ENCODE measurements at places on chromosomes 11 and 22.

- no peak for DNase-seq
These were observed 1.0 kb downstream of the CUL5 start for GRCh38 chr11:108009497-108010370.

GRCh38 chr11:67311051-67311555, 7.8 kb downstream of the SSH3 start:
- no peak for DNase-seq

DNA sequence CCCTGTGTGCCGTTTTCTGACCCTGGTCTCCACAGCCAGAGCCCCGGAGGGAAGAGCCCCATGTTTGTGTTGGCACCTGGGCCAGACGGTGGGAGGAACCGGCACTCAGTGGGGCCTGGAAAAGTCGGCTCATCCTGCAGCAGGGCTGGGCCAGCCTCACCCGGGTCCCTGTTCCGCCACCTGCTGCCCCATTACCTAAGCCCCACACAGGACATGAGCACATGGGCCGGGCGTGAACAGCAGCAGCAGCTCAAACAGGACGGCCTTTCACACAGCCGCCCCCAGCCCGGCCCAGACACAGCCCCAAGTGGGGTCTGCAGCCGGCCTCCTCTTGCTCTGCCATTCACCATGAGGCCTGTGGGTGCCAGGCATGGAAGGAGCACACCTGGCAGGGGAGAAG, 302.4 kb downstream of the MN1 start:
- DNase-seq, result no peak

- no peak for DNase-seq
These were observed 17.3 kb downstream of the SCARF2 start for GRCh38 chr22:20420157-20420842.

DNA sequence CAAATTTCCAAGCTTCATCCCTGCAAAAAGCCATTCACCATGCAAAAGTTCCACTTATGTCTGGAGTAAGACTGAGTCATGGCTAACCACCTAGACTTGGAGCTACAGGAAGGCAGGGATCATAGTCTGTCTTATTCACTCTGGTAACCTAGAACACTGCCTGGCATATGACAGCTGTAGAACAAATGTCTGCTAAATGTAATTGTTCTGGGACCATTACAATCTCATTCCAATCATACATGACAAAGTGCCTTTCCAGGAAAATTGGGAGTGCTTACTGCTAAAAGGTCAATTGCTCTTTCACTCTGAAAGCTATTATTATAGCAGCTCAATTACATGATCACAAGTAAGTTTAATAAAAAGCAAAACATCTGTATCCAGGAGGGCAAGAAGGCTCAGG, 99.1 kb upstream of the CHRM4 start:
- no peak for DNase-seq

DNA sequence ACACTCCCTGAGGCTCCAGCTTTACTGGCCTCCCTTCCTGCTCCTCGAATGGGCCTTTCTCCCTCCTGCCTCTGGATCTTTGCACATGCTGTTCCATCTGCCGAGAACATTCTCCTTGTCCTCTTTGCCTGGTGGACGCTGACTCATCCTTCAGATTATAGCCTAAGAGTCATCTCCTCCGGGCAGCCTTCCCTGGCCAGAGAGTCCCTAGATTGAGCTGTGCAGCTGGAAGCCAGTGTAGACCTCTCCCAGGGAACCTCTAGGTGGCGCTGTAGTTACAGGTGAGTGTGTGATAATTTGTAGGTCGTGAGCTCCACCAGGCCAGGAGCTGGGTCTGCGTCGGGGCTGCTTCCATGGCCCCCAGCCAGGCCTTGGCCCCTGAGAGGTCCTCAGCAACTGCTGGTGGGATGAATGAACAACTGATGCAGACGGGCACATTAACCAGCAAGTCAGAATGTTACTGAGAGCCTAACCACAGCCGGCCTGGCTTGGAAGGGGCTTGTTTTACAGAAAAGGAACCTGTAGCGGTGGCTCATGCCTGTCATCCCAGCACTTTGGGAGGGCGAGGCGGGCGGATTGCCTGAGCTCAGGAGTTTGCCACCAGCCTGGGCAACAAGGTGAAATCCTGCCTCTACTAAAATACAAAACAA, 8.7 kb downstream of the PNPLA5 start:
- DNase-seq, result peak; percentile 58

- no peak for DNase-seq
These were observed 40.1 kb upstream of the PPARA start for GRCh38 chr22:46110215-46110614.

DNA sequence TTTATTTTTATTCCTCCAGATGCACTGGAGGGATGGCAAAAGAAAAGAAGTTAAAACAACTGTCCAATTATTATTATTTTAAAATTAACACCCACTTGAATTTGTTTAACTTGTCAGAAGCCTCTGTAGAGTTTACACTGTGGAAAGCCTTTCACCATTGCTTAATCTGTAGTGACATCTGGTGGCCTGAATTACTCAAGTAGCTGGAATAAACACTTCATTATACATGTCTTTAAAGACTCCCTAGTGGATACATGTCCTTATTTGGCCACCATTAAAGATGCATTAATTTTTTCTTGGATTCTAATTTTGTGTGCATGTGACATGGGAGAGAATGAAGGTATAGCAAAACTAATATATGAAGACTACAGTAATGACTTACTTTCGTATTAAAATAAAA, 1496.5 kb downstream of the FAM181B start:
- no peak for DNase-seq

DNA sequence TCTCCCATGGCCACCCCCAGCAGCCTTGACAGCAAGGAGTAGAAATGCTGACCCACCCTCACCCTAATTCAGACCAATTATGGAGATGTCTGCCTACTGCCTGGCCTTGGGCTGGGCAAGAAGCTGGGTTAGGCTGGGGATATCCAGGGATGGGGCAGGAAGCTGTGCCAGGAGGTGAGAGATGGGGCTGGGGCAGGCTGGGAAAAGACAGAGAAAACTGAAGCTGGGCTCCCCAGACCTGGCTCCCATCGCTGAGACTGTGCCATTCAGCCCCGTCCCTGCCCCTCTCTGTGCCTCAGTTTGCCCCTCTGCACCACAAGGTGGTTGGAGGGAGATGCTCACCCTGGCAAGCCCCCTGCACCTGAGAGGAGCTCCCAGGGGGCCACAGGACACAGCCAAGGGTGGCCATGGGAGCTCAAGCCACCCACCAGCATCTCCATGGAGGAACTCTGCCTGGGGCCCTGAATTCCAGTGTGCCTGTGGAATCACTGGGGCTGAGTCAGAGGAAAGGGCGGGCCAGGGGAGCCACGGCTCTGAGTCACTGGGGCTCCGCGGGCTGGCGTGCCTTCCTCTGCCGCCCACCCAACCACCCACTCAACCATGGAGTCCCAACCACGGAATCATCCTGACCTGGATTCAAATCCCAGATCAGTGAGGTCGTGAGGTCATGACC, 6.0 kb upstream of the CARD10 start:
- no peak for DNase-seq

DNA sequence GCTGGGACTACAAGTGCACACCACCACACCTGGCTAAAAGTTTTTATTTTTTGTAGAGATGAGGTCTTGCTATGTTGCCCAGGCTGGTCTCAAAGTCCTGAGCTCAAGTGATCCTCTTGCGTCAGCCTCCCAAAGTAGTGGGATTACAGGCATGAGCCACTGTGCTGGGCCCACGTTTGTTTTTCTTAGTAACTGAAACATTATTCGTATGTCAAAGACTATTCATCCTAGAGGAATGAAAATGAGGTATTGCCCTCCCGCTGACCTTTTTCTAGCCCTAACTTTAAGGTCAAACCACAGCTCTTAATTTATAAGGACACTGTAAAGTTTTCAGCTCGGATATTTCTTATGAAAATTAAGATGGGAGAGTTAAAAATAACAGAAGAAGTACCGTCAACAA, 33.2 kb upstream of the PAX6 start:
- DNase-seq, result no peak

- no peak for DNase-seq
These were observed 1152.4 kb downstream of the LRRC4C start for GRCh38 chr11:40306938-40307548.

- no peak for DNase-seq
These were observed 301.8 kb upstream of the RAG2 start for GRCh38 chr11:36899800-36900199.
